ENCODE measurements at places on chromosomes 3 and 15.

DNA sequence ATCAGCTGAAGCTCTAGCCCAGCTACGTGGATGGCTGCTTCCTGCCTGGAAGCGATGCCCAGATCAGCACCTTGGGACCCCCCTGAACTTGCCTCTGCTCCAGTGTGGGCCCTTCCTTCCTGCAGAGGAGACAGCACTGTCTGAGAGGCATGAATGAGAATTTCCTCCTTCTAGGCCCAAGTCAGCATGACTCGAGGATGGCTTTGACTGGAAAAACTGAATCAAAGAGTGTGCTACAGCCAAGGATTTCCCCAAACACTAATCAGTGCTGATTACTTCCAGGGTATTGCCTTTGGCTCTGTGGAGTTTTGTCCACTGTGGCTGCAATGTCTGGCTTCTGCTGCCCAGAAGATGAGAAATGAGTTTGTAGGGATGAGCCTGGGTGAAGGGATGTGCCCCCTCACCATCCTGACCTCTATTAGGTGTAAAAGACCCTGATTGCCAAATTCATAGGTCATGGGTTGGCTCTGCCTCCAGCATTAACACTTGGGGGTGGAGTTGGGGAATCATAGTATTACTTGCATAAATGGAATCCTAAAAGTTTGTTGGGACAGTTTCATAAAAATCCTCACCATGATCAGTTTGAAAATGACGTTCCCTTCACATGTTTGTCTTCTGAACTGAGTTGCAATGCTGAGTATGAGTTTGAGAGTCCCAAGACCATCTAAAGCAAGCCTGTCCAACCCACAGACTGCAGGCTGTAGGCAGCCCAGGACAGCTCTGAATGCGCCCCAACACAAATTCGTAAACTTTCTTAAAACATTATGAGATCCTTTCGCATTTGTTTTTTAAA lies 36.7 kb downstream of the FLNB start:
- DNase-seq = no peak

DNA sequence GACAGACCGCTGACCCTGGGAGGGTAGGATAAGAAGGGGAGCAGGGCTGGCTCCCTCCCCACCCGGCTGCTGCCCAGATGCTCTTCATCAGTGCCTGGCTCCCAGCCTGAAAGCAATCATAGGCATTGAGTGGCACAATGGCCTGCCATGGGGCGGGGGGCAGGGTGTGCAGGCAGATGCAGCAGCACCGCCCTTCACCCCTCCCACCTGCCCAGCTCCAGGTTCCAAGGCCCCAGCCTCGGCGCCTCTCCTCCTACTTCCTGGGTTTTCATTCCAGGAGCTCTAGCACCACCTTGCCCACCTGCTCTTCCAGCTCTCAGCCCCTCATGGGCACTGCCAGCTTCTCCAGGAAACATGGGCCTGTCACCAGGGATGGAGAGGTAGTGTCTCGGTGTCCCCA lies 101.7 kb downstream of the MEGF11 start:
- DNase-seq = peak; percentile 44

- DNase-seq = no peak
Observed at GRCh38 chr15:31025996-31026395, 34.6 kb upstream of the MTMR10 start.

DNA sequence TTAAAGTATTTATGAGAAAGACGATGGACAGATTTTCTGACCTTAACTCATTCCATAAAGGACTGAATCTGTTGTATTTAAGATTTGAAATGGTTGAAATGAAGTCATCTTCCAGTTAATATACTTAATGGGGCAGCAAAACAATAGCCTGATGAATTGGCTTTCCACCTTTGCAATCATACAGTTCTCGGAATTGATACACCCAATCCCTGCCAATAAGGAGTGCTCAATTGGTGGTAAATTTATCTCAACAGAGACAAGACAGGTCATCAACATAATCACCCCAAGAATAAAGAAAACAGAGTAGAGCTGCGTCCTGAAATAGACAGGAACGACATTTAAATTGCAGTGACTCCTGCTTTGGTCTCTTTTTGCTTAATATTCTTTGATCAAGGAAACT lies 11.2 kb downstream of the ANXA2 start:
- no peak for DNase-seq

DNA sequence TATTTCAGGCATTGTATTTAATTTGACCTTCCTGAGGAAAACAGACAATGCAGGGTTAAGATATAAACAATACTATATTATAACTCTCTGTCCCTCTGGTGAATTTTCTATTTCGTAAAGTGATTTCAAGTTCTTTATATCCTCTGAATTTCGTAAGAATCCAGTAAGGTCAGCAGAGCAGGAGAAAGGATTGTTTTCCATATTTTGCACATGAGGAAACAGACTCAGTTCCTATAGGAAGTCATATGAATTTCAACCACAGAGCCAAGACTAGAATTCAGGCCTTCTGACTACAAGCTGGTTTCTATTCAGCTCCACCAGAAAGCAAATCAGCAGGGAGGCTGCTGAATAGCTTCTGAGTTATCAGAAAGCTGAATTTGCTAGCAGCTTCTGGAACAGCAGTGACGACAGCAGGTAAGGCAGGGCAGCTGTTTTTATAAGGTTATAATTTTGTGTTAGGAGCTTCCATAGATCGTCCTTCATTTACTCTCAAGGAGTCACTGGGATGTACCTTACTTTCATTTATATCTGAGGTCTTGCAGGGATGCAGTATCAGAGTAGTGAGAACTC lies 11.1 kb upstream of the PLAAT1 start:
- DNase-seq = peak; percentile 7

GRCh38 chr3:25441234-25441856 lies 13.3 kb downstream of the RARB start:
- peak; percentile 10 for DNase-seq
